Activated CD4-positive, alpha-beta T cell treated with anti-CD3 and anti-CD28 coated beads for 36 hours (primary cell): ENCODE measurements at places on chromosomes 4 and X. TPM values are rescaled to one million over a fixed set of nuclear protein-coding genes. Genes with fewer than 3 reads are reported as not detected.

DNA sequence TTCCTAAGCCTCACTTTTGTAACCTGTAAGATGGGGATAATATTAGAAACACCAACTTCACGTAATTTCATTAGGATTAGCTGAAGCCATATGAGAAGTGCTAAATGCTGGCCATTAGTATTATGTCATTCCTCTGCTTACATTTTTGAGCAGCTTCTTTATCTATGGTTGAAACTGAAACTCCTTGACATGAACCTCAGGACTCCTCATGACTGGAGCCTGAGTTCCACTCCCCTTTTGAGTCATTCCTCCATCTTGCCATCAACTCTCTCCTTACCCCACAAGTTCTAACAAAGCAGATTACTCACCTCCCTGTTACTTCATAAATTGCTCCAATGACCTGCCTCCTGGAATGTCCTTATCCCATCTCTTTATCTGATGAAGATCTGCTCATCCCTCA is 123.2 kb upstream of the KCNIP4 start:
- no peak for DNase-seq

DNA sequence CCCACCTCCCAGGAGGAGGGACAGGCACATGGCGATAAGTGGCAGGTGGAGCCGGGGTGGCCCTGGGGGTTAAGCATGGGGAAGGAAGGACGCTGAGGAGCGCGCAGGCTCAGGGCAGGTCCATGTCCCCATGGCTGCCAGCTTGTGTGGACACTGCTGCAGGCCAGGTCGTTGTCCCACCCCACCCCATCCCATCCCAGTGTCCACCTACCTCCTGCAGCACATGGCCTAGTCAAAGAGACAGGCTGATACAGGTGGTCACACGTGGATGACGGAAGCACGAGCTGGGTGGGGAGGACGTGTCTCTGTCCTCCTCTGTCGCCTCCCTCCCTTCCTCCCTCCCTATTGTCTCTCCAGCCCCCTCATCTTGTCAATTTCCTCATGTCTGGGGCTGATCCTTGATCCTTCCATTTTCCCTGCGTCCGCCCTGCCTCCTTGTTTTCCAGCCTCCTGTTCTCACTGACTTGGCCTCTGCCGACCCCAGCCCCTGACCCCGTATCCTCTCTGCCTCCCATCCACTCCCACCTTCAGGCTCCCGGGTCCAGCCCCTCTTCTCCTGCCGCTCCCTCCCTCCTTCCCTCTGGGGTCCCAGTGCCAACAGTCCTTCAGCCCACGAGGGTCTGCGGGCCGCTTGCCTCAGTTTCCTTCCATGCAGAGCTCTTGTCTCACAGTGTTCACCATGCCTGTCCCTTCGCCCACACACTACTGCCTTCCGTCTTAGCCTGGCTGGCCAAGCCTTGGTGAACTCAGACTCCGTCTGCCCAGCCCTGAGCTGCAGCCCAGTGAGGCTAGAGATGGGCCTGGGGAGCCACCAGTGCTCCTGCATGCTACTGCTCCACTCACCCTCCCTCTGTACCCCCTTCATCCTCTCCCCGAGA is 15.5 kb upstream of the ADD1 start:
- DNase-seq, result no peak

DNA sequence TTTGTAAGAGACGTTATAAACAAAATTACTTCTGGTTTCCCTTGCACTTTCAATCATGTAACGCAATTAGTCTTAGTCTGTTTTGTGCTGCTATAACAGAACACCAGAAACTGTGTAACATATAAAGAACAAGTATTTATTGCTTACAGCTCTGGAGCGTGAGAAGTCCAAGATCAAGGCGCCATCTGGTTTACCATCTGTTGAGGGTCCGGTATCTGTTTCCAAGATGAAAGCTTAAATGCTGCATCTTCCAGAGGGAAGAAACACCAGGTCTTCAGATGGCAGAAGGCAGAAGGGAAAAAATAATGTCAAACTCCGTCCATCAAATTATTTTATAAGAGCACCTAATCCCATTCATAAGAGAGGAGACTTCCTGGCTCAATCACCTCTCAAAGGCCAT is 474.1 kb downstream of the PDGFC start:
- DNase-seq, result no peak

DNA sequence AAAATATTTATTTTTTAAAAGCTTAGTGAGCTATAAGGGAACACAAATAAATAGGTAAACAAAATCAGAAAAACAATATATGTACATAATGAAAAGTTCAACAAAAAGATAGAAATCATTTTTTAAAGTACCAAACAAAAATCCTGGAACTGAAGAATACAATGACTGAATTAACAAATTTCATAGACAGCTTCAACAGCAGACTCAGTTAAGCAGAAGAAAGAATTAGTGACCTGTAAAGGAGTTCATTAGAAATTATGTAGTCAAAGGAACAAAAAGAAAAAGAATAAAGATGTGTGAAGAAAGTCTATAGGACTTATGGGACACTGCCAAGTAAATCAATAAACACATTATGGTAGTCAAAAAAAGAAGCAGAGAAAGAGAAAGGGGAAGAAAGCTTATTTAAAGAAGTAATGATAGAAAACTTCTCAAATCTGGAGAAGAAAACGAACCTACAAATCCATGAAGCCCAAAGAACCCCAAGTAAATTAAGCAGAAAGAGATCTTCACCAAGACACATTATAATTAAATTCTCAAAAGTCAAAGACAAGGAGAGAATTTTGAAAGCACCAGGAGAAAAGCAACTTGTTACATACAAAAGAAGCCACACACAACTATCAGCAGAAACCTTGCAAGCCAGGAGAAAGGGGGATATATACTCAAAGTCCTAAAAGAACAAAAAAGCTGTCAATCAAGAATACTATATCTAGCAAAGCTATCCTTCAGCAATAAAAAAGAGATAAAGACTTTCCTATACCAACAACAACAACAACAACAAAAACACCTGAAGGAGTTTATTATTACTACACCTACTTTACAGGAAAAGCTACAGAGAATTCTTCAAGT is 338.9 kb downstream of the PTTG2 start:
- DNase-seq, result no peak

VEGFD gene
- not detected for total RNA-seq

SSX2 gene
- total RNA-seq, result not detected

- DNase-seq, result peak; percentile 47
Measured at GRCh38 chrX:23766650-23767551, 16.1 kb upstream of the SAT1 start.

GRCh38 chrX:150934453-150934852 is 36.0 kb upstream of the CD99L2 start:
- DNase-seq, result no peak

GRCh38 chr4:158462611-158463010 is 59.1 kb upstream of the RXFP1 start:
- no peak for DNase-seq

- DNase-seq, result no peak
Measured at GRCh38 chrX:10769696-10770619, 149.6 kb upstream of the MID1 start.

GRCh38 chrX:128439159-128439558 is 387.0 kb upstream of the ACTRT1 start:
- no peak for DNase-seq

NEUROG2 gene
- 0.11 TPM for total RNA-seq

- DNase-seq, result peak; percentile 74
Measured at GRCh38 chr4:152696764-152697261, 17.0 kb upstream of the TMEM154 start.

ARSJ gene
- total RNA-seq, result not detected

DNA sequence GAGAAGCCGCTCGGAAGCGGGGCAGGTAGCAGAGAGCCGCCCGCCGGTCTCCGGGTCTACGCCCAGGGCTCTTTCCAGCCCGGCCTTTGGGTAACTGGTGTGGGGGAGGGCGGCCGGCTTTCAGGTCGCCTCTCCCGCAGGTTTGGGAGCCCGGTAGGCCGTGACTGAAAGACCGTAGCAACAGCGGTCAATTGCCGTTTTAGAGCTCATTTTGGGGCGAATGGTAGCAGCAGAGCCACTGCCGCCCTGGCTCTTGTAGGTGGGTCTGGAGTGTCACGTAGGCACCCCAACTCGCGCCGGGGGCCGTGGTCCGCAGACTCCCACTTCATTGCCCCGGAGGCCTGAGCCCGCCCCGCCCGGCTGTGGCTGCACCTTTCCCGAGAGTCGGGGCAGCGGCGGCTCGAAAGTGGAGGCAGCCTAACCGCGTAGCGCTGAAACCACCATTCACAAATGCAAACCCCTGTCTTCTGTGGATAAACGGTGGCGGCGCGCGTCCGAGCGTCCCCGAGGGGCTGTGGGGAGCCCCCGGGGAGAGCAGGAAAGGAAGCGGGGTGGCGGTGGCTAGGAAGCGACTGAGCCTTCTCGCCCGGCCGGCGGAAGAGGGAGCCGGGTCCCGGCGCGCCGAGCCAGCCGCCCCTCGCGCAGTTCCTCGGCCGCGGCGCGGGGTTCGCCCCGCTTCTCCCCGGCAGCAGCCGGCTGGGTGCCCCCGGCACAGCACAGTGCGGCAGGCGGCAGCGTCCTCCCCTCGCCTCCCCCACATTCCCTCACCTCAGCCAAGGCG is 2185.1 kb upstream of the TENM3 start:
- DNase-seq, result peak; percentile 18

UCHL1 gene
- total RNA-seq, result 1.5 TPM

- no peak for DNase-seq
Measured at GRCh38 chrX:130296297-130296678, 27.6 kb upstream of the ZNF280C start.

GRCh38 chr4:7238300-7238960 is 46.1 kb downstream of the SORCS2 start:
- DNase-seq, result peak; percentile 30

- no peak for DNase-seq
Measured at GRCh38 chr4:138655985-138656384, 359.6 kb upstream of the NOCT start.

DNA sequence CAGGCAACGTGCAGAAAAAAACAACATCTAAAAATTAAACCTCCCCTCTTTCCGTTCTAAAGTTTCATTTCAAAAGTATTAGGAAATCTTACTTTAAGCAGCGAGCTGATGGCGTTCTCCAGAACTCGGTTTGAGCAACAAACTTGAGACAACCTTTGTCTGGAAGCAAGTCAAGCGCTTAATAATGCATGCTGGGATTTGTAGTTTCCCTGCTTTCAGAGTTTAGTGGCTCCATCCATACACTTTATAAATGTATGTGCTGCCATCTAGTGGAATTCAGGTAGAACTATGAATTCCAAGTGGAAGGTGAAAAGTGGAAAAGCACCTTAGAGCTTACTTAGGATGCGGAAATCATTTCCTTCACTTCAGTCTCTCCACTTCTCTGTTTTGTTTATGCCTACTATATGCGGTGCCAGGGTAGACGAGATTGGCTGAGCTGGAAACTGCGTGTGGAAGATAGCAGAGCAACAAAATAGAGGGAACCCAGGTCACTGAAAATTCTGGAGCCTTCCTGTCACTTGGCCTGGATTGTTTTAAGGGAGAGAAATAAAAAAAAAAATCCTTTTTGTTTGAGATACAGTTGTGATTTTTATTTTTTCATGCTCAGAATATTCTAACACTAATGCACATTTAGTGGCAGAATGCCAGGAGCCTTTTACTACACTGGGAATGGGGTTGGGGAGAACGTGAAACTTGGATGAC is at the start of gene BDH2:
Gene BDH2, minus strand, starts transcription at position 144 of the 702 bp plus-strand sequence. CDS start 3,580 bp downstream, outside the sequence.
- peak; percentile 55 for DNase-seq

GRCh38 chrX:703466-703865 is 72.9 kb downstream of the SHOX start:
- no peak for DNase-seq

- DNase-seq, result no peak
Measured at GRCh38 chrX:107485013-107485412, 35.6 kb downstream of the FRMPD3 start.

- DNase-seq, result no peak
Measured at GRCh38 chrX:19443869-19444526, 71.3 kb downstream of the MAP3K15 start.

DNA sequence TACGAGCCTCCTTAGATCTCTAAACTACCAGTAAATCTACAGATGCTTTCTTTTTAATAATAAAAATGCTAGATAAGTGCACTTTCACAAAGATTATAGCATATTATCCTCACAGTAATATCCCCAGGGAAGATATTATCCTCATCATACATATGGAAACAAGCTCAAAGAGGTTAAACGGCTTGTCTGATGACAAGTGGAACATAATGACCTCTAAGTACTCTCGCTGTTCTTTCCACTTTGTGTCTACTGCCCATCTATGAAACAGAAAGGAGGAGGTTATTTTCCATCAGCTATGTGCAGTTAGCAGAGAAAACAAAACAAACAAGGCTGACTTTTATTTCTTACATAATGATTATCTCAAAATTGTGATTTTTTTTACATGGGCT is 42.8 kb upstream of the PRDM8 start:
- no peak for DNase-seq

EREG gene
- total RNA-seq, result not detected

DNA sequence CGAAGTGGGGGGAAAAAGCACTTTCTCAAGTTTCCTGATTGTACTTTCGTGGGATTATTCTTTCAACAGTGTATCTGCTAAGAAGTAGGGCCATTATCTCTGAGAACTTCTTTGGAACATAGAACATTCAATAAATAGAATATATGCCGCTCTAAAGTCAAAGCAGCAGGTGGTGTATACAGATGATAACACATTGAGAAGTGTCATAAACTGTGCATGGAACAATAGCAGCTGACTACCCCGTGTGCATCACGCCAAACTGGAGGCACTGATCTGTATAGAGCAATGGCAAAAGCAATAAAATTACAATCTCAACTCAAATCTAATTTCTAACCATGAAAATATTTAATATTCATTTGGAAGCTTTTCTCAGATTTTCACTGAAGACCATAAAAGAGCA is 175.3 kb downstream of the DCTD start:
- no peak for DNase-seq

GRCh38 chrX:103608306-103608963 is 672 bp downstream of the TCEAL3 start:
- DNase-seq, result peak; percentile 12

GABRB1 gene
- total RNA-seq, result not detected

TSPAN5 gene
- total RNA-seq, result 18.4 TPM

ABLIM2 gene
- 0.58 TPM for total RNA-seq

SPANXD gene
- not detected for total RNA-seq

SERTM2 gene
- total RNA-seq, result not detected

BGN gene
- not detected for total RNA-seq

- DNase-seq, result no peak
Measured at GRCh38 chr4:8791609-8792008, 80.0 kb downstream of the HMX1 start.
